HS-5 (cell line): ENCODE measurements at places on chromosomes 16 and 17.

DNA sequence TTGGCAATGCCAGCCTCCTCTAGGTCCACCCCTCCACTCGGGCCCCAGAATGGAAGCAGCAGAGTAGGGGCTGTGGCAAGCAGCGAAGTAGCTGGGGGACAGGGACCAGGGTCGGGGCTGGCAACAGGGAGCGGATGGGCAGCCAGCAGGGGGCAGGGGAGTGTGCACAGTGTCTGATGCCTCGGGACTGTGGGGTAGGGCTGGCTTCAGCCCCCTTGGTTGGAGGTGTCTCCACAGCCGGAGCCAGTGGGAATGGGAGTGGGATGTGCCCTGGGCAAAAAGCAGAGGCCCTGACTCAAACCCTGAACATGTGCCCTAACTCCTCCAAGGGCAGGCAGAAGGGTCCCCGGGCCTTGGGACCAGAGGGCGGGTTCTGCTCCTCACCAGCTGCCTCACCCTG is 18.5 kb upstream of the ARHGAP27 start:
- DNase-seq = no peak

- DNase-seq = no peak
Observed at GRCh38 chr16:11439790-11440656, 94.8 kb downstream of the RMI2 start.

GRCh38 chr17:38602956-38603785 is 2.6 kb downstream of the SRCIN1 start:
- DNase-seq = no peak

- no peak for DNase-seq
Observed at GRCh38 chr17:7560172-7561027, 1.3 kb upstream of the SENP3 start.

- DNase-seq = no peak
Observed at GRCh38 chr17:34255381-34255732, 272 bp downstream of the CCL2 start.

- no peak for DNase-seq
Observed at GRCh38 chr17:83133302-83134121, 54.1 kb downstream of the METRNL start.

DNA sequence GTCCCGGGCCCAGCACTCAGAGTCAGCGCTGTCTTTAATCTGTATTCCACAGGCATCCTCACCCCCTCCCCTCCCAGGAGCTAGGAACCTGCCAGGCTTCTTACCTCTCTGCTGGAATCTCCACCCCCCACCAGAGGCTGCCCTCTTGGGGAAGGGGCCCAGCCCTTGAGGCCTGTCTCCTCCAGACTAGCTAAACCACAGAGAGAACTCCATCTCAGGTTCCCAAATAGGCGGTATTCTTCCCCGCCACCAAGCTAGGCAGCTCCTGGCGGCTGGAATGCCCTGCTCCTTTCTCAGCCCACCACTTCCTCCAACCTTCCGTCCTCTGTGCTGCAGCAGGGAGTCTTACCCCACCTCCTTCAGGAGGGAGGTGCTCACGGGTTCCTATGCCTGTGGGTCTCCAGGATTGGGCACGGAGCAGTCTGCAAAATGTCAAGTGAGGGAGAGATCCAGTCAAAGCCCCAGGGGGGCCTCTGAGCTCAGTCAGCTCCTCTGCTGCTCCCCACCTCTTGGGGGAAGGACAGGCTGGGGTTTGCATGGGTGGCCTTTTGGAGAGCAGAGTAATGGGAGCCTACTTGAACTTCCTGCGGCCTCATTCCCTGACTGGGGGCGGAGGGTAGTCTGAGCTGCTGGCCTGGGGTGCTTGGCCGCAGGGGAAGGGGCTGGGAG is 55.7 kb downstream of the SREBF1 start:
- no peak for DNase-seq

GRCh38 chr17:72732893-72733618 is 359.4 kb downstream of the SLC39A11 start:
- no peak for DNase-seq

DNA sequence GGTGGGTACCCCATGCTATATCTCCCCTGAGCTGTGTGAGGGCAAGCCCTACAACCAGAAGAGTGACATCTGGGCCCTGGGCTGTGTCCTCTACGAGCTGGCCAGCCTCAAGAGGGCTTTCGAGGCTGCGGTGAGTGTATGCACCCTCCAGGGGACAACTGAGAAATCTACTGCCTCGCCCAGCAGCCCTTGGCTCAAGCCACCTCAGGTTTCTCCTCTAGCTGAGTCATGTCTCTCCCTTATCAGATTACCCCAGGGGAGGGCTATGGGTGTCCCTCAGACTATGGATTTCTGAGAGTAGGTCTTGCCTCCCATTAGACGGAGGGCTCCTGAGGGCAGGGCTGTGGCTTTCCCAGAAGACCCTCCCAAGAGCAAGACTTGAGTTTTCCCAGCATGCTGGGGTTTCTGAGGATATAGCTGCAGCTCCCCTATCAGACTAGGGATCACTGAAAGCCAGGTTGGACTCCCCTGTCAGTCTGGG is 6.7 kb downstream of the NEK8 start:
- DNase-seq = no peak

DNA sequence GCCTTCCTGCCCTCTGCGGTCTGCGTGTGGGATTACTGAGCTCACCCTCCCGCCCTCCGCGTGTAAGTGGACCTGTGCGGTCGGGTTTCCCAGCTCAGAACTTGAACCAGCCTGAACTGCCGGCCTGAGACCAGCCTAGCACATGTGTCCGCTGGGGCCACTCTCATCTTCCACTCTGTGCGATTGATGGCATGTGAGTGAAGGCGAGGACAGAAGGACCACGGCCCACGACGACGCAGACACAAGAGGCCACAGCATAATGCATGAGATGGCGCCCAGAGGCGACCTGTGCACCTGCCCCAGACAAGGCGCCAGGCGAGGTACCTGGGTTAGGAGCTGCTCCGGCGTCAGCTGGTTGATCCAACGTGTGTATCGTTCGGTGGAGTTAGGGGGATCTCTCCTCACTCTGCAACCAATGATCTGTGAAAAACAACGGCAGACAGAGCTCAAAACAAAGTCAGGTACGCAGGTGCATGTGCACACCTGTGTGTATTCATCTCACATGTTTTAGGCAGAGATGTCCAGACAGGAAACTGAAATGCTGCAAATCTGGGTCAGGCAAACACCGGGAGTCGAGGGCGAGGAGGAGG is 74.5 kb upstream of the METRNL start:
- DNase-seq = no peak

- DNase-seq = no peak
Observed at GRCh38 chr16:30663820-30664219, 5.6 kb downstream of the FBRS start.

GRCh38 chr17:74860872-74861661 is 1.4 kb upstream of the GRIN2C start:
- DNase-seq = no peak

GRCh38 chr17:77571155-77571981 is 387.1 kb upstream of the TNRC6C start:
- no peak for DNase-seq

DNA sequence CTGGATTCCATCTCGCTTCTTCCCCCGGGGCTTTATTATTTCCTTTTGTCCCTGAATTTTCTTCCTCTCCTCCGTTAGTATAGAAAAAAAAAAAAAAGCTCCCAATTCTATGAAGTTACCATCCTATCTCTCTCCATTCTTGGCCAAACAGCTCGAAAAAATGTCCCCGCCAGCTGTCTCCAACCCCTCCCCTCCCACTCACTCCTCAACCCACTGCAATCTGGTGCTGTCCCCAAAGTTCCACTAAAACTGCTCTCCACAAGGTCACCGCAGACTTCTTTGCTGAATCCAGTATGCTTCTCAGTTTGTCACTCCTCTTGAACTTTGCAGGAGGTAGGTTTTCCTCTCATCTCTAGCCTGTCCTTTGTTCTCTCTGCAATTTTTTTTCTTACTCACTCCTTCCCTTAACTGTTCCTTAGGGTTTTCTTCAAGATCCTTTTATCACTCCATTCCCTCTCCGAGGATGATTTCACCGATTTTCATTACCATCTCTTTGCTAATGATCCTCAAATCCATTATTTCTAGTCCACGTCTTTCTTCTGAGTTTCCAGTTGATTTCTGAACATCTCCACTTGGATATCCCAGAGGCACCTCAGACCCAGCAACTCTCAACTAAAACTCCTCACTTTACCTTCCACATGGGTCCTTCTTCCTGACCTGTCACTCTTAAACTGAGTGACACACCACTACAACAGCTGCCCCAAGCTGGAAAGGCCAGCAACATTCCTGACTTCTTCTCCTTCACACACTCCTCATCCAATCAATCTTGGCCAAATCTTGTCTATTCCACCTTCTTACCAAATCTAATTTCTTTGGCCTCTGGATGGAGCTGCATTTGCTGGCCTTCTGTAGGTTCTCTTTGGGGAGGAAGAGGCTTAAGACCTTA is 1.5 kb upstream of the SUMO2 start:
- no peak for DNase-seq

DNA sequence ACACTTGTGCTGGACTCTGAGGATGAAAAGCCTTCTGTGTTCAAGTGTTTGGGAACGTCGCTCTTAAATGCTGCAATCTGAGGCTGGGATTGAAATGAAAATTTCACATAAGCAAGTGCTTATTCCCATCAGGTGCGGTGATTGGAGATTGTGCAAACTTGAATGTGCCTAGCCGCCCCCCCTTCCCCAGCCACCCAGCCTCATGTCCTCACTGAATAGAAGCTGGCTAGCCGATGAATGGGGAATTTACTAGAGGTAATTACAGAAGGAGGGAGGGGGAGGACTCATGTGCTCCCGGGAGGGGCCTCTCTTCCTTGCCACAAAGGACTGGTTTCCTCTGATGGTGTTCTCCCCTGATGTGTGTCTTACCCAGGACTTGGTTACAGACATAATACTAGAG is 544.8 kb upstream of the EEF2KMT start:
- no peak for DNase-seq

DNA sequence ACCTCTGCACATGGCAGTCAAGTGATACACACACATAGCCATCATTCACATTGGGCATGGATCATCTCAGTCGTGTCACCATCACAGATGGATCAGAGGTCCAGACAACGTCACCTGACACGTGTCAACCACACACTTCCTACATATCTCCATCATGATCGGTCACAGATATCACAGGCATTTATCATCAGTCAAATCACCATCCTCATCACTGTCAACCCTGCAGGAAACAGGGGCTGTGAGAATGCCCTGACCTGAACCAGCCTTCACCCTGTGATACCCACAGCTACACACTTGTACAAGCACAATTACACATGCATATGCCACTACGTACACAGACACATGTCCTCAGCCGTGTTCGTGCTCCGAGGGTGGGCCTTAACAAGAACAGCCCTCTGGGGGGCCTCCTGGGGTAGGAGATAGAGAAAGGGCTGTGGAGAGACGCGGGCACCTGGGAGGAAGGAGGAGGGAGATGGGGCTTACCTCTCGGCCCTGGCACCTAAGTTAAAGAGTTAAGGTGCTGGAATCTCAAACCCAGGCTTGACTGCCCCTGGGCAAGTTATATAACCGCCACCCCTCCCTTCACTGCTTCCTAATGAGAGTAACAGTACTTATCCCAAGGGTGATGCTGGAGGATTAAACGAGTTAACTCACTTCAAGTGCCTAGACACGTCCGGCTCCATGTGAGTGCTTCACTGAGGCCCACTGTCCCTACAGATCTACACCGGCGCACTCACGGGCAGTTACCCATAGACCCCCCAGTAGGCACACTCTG is 1.1 kb downstream of the SLC12A4 start:
- no peak for DNase-seq

DNA sequence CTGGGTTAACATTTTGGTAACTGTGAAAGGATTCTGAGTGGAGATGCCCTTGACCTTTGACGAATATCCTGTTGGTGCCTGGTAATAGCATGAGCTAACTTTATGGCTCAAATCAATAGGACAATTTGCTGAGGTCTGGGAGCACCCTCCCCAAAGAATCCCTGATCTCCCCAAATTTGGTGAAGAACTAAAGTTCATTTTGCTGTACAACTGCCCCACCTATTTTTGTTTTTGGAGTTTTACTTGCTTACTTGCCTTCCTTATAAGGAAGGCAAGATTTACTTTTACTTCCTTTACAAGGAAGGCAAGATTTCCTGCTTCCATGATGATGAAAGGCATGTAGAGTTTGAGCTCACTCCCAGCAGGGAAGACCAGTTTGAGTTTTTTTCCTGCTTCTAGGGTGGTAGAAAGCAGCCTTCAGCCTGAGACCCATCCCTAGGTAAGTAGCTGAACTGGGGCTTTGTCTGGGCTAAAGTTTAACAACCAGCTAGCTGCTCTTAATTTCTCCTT is 2.8 kb downstream of the KRTAP4-9 start:
- DNase-seq = no peak
